ENCODE measurements at places on chromosomes 13 and 19.

DNA sequence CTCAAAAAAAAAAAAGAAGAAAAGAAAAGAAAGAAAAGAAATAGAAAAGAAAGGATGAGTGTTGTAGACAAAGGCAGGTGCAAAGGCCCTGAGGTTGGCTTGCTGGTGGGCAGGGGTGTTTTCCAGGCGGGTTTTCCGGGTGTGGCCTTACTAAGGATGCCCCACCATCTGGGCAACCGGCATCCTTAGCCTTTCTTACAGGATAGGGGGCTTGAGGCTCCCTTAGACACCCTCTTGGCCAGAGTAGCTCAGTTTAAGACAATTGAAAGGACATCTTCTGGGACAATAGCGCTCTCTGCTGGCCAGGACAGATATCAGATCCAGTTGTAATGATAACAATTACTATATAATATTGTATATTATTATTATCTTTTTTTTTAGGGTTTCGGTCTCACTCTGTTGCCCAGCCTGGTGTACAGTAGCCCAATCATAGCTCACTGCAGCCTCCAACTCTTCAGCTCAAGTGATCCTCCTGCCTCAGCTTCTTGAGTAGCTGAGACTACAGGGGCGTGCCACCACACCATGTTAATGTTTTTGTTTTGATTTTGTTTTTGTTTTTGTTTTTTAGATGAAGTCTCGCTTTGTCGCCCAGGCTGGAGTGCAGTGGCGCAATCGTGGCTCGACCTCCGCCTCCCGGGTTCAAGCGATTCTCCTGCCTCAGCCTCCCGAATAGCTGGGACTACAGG is 1.4 kb upstream of the QTRT1 start:
- H3K27me3 ChIP-seq, result no peaks in the 10 kb centered on the region
- no peaks in the 10 kb centered on the region for H3K36me3 ChIP-seq
- H3K4me3 ChIP-seq, result no peak overlapping the region
- H3K27ac ChIP-seq, result no peak overlapping the region

DNA sequence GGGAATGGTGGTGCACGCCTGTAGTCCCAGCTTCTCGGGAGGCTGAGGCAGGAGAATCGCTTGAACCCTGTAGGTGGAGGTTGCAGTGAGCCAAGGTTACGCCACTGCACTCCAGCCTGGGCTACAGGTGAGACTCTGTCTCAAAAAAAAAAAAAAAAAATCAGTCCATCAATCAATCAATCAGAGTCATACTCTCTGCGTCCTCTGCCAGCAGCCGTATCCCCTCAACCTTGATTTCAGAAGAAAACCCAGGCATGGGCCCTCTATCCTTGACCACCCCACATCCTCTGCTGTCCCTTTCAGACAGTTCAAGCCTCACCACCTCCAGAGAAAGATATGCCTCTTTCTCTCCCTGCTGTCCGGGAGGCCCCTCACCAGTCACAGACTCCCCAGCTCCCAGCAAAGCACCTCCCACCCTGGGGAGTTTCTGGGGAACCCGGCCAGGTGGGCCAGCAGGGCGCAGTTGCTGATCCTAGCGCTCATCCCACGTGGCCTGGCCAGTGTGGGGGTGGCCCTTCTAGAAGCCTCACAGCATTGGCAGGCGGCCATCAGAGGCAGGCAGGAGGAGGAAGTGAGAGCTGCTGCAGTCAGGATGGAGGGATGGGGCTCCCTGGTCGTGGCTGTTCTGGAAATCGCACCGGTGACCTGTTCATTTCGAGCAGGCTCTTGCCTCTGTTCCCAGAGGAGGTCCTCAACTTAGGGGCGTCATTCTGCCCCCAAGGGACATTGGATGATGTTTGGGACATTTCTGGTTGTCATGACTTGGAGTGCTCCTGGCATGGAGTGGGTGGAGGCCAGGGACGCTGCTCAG is 10.2 kb upstream of the JSRP1 start:
- peaks cover 13% of the 10 kb centered on the region for H3K4me1 ChIP-seq
- H3K27ac ChIP-seq, result peak overlapping the region; percentile 4
- H3K27me3 ChIP-seq, result no peaks in the 10 kb centered on the region

- no peak overlapping the region for H3K27ac ChIP-seq
- no peaks in the 10 kb centered on the region for H3K27me3 ChIP-seq
- H3K36me3 ChIP-seq, result no peaks in the 10 kb centered on the region
- no peaks in the 10 kb centered on the region for H3K4me1 ChIP-seq
- DNase-seq, result peak; percentile 14
These were observed 129.7 kb downstream of the SLC7A1 start for GRCh38 chr13:29465741-29466293.

- H3K4me1 ChIP-seq, result no peaks in the 10 kb centered on the region
- H3K4me3 ChIP-seq, result no peak overlapping the region
- no peak overlapping the region for H3K27ac ChIP-seq
- no peak for DNase-seq
- H3K36me3 ChIP-seq, result no peaks in the 10 kb centered on the region
These were observed 478.1 kb upstream of the NBEA start for GRCh38 chr13:34464011-34464410.

DNA sequence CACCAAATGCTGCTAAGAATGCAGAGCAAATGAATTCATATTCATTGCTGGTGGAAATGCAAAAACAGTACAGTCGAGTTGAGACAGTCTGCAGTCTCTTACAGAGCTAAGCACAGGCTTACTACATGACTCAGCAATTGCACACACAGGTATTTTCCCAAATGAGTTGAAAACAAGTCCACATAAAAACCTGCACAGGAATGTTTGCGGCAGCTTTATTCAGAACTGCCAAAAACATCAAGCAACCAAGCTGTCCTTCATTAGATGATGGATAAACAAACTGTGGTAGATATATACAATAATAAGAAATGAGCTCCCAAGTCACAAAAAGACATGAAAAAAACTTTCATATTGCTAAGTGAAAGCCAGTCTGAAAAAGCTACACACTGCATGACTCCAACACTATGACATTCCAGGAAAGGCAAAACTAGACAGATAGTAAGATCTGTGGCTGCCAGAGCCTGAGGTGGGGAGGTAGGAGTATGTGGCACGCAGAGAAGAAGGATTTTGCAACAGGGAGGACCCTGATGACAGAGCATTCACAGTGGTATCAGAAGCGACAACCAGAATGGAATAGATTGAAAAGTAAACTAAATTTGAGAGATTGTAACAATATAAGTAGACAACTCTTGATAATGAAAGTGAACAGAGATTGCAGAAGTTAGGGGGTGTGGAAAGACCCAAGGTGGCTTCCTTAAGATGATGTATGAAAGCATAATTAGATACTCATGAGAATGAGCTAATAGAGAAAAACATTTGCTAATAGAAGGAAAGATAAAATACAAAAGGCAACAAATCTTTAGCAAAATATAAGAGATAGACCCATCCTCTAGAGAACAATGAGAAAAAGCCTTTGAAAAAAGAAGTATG is 52.7 kb downstream of the TSC22D1 start:
- no peaks in the 10 kb centered on the region for H3K36me3 ChIP-seq
- no peaks in the 10 kb centered on the region for H3K27me3 ChIP-seq
- no peak for DNase-seq

DNA sequence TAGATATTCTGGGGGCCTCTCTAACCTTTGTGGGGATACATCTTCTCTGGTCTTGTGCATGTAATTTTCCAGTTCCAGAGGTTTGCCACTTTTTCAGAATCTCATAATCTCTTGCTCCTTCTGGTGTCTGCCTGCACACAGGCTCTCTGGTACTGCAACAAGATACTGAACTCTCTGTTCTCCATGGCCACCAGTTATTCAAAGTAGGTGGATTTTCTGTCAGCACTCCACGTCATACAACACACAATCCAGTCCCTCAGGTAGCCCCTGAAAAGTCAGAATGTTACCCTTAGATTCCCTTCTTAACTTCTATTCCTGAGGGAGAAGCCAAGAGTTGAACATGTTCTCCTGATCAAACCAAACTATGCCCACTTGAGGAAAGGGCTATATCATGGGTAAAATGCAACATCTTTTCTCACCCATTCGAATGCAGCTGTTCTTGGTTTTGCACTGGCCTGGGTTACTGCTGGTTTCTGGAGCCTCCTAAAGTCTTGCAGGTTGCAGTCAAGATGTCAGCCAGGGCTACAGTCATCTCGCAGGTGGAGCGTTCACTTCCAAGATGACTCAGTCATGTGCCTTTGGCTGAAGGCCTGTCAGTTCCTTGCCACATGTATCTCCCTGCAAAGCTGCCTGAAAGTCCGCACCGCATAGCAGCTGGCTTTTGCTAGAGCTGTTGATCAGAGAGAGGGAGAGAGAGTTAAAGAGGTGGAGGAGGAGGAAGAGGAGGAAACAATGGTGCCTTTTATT is 57.7 kb upstream of the TUBA3C start:
- no peak overlapping the region for H3K27ac ChIP-seq
- H3K36me3 ChIP-seq, result no peaks in the 10 kb centered on the region
- no peak overlapping the region for H3K4me3 ChIP-seq
- no peak for DNase-seq
- H3K4me1 ChIP-seq, result no peaks in the 10 kb centered on the region

DNA sequence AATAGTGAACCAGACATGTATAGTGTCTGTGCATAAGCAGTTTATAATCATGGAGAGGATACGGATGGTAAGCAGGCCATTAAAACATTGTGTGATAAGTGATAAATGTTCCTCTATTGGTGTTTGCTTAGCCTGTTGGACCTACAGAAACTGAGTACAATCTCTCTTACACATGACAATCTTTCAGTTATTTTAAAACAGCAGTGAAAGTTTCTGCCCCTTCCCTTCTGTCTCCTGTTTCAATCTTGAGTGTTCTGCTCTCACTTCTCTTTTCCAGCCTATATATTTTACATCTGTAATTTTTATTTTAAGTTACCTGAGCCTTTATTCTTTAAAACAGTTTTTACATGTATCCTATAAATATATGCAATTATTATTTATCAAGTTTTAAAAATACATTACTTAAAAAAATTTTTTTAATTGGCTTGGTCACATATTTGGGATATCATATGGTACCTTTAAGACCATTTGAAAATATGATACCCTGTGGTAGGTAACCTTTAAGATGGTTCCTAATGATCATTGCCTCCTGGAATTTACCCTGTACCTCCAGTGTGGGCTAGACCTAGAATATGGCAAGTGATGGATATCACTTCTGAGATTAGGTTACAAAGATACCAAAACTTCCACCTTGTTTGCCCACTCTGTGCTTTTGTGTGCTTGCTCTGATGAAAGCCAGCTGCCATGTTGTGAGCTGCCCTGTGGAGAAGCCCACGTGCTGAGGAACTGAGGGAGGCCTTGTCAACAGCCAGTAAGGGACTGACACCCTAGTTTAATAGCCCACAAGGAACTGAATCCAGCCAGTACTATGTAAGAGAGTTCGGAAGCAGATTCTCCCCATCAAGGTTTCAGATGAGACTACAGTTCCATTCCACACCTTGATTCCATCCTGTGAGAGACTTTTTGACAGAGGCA is 99.3 kb downstream of the DHRS12 start:
- no peak overlapping the region for H3K4me3 ChIP-seq
- DNase-seq, result no peak
- H3K36me3 ChIP-seq, result no peaks in the 10 kb centered on the region
- no peak overlapping the region for H3K27ac ChIP-seq
- H3K27me3 ChIP-seq, result no peaks in the 10 kb centered on the region

- no peaks in the 10 kb centered on the region for H3K4me1 ChIP-seq
- DNase-seq, result no peak
- H3K36me3 ChIP-seq, result no peaks in the 10 kb centered on the region
These were observed 80.2 kb downstream of the DPF1 start for GRCh38 chr19:38143847-38144246.

DNA sequence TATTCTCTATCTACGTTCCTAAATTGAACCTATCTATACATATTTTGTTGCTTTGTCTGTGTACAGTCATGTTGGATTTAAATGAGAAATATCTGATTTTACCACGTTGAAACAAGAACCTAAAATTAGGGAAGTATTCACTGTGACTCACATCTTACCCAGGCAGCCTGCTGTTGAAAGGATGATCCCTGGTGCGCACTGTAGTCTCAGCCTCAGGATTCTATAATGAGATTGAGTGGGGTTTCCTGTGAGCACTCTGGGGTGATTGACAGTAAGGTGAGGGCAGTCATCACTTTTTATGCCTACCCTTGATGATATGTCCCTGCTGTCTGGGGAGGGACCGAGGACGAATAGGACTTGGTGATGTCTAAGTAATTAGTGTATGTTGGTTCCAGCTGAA is 35.4 kb downstream of the PCCA start:
- DNase-seq, result no peak
- no peaks in the 10 kb centered on the region for H3K27me3 ChIP-seq
- peaks cover 11% of the 10 kb centered on the region for H3K36me3 ChIP-seq
- H3K4me1 ChIP-seq, result peaks cover 8% of the 10 kb centered on the region
- no peak overlapping the region for H3K4me3 ChIP-seq

DNA sequence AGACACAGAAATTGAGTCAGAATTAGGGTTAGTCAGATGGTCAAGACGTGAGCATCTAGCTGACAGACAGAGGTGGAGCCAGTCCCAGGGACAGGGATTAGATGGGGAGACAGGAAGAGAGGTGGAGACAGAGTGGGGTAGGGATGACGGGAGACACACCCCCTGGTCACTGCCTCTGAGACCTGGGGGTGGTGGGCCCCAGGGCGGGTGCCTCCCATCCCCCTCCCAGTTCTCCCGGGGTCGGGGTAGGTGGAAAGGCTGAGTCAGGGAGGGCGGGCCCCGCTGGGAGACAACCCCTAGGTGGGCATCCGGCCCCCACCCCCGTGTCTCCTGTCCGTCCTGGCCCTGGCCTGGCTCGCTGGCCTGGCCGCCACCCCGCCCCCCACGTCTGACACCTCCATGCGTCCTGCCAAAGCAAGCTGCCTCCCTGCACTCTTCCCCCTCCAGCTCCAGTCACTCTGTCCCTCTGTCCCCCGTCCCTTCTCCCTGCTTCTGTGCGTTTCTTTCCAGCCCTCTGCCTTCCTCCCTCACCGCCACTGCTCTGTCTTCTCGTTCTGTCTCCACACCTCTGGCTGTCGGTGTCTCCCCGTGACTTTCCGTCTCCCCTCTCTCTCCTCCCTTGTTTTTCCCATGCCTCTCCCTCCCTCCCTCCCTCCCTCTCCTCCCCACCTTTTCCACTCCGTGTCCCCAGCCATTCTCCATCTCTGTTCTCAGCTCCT is 15.1 kb downstream of the CCDC97 start:
- H3K4me1 ChIP-seq, result peaks cover 33% of the 10 kb centered on the region
- peak overlapping the region; percentile 77 for H3K27ac ChIP-seq
- DNase-seq, result peak; percentile 43
- peaks cover 13% of the 10 kb centered on the region for H3K36me3 ChIP-seq
- H3K4me3 ChIP-seq, result peak overlapping the region; percentile 45

DNA sequence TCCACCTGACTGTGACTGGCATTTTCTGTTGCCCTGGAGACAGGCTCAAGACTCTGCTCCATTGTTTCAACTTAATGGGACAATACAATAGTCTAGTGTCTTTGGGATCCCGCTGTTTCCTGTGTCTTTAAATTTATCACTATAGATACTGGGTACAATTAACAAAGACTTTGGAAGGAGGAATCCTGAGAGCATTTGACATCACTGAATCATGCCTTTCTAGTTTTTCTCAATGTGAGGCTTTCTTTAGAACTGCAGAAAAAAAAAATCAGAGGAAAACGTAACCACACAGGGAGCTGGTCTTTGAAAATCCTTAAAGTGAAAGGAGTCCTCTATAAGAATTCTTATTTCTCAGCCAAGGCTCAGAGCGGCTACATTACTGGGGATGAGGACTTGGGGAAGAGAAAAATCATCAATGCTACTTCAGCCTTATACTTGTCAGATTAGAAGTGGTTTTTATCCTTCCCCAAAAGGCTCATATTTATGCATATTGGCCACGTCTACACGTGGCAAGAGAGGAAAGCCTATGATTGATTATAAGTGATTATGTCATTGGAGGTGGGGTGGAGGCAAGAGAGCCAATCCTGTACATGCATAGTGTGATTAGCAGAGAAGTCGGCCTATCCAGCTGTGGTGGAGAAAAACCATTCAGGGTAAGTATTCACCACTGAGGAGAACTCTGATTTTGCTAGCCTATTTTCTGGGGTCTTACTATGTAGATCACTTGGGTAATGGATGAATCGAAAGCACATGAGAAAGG is 34.4 kb upstream of the UBL3 start:
- H3K27ac ChIP-seq, result no peak overlapping the region
- H3K36me3 ChIP-seq, result no peaks in the 10 kb centered on the region
- no peaks in the 10 kb centered on the region for H3K4me1 ChIP-seq
- H3K4me3 ChIP-seq, result no peak overlapping the region

All from gastrocnemius medialis (tissue), 4 donors.